Mucosa of gallbladder (tissue), 1 donor: ENCODE measurements at places on chromosomes 1 and 21. TPM values are rescaled to one million over a fixed set of nuclear protein-coding genes. Genes with fewer than 3 reads are reported as not detected.

DNA sequence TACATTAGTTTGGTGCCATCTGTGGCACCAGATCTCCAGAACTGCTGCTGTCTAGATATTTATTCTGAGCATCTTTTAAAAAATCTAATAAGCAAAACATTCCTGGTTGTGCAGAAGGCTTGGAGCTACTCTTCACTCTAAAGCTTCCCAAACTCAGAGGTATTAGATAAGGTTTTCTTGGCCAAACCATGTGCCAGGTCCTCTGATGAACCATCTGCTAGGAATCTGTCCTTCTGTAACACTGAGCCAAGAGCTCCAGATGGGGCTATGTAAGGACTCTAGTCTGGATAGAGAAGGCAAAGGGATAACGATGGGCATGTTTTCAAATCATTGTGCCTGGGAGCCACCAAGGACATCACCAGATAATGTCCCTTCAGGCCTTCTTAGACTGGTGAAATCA, 410.6 kb downstream of the NTNG1 start:
- no peak for DNase-seq

DNA sequence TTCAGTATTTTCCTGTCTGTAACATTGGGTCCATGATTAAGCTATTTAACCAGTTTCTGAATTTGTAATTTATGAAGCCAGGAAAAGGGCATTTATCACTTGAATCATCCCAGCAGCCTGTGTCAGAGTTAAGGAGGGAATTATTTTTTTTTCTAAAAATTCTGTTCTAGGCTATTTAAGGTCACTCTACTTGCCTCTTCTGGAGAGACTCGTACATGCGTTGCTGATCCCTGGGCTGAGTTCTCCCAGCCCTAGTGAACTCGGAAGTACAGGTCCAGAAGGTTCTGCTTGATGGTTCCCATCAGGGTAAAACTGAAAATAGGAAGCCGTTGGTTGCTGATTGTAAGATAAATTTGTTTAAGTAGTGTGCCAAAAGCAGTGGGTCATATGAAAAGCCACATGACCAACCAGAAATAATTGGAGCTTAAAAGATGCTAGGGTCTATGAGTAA, 90.7 kb downstream of the GPR88 start:
- DNase-seq, result no peak

IBA57 gene
- total RNA-seq, result 12.8 TPM

GRCh38 chr1:221045842-221046831, 166.9 kb downstream of the HLX start:
- no peak for DNase-seq

DNA sequence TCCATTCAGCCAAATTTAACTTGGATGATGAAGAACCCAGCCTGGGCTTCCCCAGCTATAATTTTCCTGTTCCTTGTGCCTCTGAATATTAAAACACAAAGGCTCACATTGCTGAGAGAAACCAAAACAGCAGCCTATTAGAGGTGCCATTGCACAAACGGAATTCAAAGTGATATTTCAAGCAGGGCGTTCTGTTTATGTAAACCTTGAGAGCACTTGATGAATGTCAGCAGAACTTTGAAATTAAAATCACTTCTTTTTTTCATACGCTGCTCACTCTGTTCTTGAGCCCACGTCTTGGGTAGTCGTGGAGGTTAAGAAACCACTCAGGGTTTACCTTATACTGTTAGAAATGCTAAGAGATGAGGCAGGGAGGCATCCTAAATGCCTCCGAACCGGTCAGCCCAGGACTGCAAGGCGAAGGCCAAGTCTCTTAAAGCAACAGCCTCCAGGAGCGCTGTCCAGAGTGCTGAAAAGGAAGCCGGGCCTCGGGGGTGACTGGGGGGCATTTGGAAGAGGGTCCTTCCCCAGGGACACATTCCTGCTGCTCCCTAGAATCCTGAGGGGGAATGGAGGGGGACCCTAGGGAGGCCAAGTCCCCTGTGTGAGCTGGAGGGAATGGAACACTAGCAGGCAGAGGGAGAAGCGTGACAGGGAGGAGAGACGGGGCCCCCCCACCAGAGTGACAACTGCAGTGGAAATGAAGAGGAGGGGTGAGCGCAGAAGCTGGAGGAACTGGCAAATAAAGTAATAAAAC, 154.8 kb upstream of the VAMP3 start:
- DNase-seq, result peak; percentile 42

DNA sequence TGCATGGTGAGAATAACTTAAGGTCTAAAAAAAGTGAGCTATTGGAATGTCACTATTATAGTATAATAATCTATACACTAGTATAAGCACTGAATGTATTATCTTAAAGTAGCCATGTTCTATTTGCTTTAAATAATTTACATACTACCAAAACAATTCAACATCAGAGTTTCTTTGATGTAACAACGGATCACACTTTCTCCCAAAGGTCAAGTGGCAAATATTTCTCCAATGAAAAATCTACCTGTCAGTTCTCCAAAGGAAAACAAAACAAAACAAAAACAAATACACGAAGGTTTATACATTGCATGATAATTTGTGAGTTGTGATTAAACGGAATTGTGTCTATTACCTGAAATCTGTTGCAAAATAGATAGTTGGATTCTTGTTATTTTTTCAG, 581.4 kb downstream of the USP25 start:
- no peak for DNase-seq

- DNase-seq, result no peak
Measured at GRCh38 chr1:191371626-191372025, 786.6 kb upstream of the RGS18 start.

SYPL2 gene
- total RNA-seq, result 3.1 TPM

DNA sequence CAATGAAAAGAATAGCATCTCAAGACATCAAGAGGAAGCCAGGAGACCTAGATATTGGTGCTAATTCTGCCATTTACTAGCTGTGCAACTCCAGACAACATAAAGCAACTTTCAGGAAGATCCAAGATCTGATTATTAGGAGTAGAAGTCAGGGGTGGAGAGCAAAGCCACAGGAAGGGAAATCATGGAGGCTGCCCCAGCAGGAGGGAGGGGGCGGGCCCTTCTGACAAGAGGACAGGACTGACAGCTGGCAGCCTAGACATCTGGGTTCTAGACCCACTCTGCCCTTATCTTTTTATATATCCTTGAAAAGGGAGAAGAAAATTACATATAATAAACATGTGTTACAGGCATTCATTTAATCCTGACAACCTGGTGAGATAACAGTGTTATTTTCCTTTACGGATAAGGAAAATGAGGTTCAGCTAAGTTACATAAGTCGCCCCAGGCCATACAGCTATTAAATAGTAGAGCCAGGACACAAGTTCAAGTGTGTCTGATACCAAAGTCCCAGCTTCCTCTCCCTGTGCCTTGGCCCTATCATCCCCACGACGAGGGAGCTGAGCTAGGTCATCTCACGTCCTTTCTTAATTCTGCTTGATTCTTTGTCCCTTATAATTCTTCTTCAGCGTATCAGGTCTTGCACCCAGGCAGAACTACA, 46.6 kb downstream of the ARHGEF11 start:
- no peak for DNase-seq

COL16A1 gene
- total RNA-seq, result 52.5 TPM

DNA sequence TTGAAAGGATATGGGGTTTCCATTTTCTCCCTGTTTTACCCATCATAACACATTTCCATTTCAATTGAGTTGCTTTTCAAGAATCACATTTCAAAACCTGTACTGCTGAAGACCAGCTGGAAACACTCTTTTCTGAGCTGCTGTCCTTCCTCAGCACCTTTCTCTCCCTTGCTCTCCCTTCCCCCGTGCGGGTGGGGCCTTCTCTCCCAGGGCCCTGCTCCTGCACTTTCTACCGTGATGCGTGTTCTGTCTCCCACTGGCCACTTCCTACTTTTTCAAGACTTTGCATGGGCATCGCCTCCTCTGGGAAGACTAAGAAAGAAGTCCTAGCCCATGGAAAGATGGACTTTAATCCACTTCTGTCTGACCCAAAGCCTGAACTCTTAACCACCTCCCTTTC, 390.4 kb downstream of the PTPRU start:
- DNase-seq, result peak; percentile 6

- no peak for DNase-seq
Measured at GRCh38 chr1:178086294-178086693, 7.6 kb upstream of the RASAL2 start.

- DNase-seq, result no peak
Measured at GRCh38 chr1:155254714-155255242, 505 bp downstream of the ENTREP3 start.

S100A5 gene
- not detected for total RNA-seq

PLPP3 gene
- 68.2 TPM for total RNA-seq

GRCh38 chr1:4729090-4729471, 74.7 kb downstream of the AJAP1 start:
- no peak for DNase-seq

GRCh38 chr1:94883691-94884090, 43.2 kb downstream of the CNN3 start:
- DNase-seq, result no peak

OMA1 gene
- 34.8 TPM for total RNA-seq

GRCh38 chr21:28133116-28133515, 859.6 kb downstream of the LTN1 start:
- DNase-seq, result no peak

SLC5A3 gene
- 19.1 TPM for total RNA-seq

GRCh38 chr1:224559981-224560728, 56.0 kb upstream of the CNIH3 start:
- DNase-seq, result no peak

DNA sequence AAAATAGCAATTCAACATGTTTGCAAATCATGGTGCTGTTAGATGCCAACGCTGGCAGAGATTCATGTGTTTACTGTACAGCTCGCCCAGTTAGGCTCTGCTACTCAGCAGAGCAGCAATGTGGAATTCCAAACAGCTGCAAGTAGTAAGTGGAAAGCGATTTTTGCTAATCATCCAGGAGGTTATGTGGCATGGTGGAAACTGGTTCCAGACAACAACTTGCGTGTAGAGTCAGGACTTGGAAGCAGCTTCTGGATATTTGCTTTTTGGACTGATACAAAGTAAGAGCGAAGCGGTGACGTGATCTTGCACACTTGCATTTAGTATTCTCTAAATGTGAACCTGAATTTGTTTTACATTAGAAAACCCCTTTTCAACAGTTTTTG, 27.1 kb upstream of the HHAT start:
- peak; percentile 11 for DNase-seq

DNA sequence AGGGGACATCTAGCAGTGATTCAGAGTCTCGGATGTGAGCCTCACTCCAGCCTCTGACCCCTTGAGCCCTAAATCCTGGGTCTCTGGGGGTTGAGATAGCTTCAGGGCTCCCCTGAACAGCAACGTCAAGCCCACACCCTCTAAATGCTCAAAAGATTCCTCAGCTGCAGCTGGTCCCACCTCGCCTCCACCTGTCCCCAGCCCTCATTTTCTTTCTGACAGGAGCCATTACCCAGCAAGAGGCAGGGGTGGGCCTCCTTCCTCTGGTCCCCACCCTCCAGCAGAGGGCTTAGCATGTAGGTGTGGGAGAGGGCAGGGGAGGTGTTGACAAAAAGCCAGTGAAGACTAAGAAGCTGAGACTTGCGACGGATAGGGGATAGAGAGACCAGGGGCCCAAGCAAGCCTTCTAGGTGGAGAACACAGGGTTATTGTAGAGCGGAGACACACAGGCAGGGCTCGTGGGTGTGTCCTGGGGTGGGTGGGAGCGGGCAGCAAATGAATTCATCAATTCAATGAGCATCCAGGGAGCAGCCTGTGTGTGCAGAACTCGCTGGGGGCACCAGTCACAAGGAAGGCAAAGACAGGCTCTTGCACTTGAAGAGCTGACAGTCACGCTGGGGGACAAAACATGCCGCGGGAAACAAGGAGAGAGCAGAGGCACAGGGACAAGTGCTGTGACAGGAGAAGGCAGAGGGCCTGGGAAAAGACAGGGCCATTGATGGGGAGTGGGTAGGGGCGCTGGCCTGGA, 48.9 kb upstream of the GOLT1A start:
- DNase-seq, result no peak

GRCh38 chr21:33544451-33545195, 1.8 kb downstream of the SON start:
- DNase-seq, result no peak

- DNase-seq, result peak; percentile 91
Measured at GRCh38 chr1:58816072-58816746, 32.4 kb upstream of the JUN start.

- no peak for DNase-seq
Measured at GRCh38 chr1:39001516-39002421, 10.7 kb downstream of the AKIRIN1 start.

PRRX1 gene
- total RNA-seq, result 12.5 TPM

DNA sequence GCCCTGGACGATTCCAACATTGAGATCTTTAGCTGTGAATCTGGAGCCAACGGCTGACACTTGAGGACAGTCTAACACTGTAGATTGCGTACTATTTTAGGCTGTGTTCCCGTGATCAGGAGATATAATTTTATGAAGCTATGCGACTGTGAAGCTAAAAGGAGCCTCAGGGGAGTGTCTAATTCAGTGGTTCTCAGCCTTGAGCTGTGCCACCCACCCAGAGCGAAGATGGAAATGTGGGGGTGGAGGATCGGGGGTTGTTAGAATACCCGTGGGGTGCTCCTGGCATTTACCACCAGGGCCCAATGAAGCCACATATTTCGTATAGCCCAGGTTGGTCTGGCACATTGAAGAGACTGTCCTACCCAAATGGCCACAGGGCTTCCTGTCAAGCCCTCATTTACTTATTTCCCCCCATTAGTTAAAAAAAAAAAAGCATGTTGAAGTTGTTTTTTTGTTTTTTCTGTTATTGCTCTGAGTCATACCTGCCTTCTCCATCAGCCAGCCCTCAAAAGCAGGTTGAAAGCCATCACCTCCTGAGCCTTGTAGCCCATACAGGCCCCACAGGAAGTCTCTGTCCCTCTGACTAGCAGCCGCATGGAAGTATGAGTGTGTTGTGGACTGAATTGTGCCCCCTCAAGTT, 141.7 kb downstream of the GALNT2 start:
- DNase-seq, result no peak

GRCh38 chr21:28177124-28177523, 815.6 kb downstream of the LTN1 start:
- no peak for DNase-seq

DNA sequence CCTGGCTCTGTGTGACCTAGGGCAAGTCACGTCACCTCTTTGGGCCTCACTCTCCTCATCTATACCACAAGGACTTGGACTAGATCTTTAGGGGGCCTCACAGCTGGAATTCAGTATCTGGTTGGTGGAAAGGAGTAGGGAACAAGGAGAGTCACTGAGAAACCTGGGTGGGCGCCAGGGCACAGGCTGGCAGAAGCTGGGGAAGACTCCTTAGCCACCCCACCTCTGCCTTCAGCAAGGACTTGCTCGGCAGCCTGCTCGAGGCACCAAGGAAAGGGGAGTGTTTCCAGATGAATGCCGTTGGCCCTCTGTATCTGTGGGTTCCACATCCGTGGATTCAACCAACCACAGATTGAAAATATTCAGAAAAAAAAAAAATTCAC, 1.2 kb upstream of the OPTC start:
- no peak for DNase-seq

DNA sequence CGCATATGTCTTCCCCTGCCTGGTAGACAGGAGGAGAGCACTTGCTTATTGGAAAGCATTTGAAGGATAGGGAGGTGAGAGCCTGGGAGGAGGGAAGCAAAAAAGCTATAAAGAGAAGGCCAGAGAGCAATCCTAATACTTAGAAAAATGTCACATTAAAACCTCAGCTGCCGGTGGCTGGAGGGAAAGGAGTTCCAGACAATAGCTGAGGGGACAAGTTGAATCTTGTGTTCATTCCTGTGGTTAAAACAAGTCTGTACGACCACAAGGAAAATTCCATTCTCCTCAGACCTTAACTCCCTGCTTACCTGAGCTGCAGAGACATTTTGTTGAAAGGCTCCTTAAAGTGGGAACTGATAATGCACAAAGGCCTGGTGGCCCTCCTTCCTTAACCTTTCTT, 218.8 kb upstream of the CAMK1G start:
- DNase-seq, result no peak
